ENCODE measurements at places on chromosomes 3 and 15. TPM values are rescaled to one million over a fixed set of nuclear protein-coding genes. Genes with fewer than 3 reads are reported as not detected.

MYO5C gene
- total RNA-seq, result 0.07 TPM

LRRIQ4 gene
- total RNA-seq, result 0.07 TPM

RBP2 gene
- not detected for total RNA-seq

PLA1A gene
- 0.13 TPM for total RNA-seq

XCR1 gene
- total RNA-seq, result not detected

USF3 gene
- 10.2 TPM for total RNA-seq

CA12 gene
- total RNA-seq, result 359 TPM
